ENCODE measurements at places on chromosomes 2 and 18.

GRCh38 chr2:21515903-21516302 lies 392.1 kb downstream of the TDRD15 start:
- DNase-seq: peak; percentile 16

- peak; percentile 51 for DNase-seq
Observed at GRCh38 chr2:231800493-231801091, 14.3 kb downstream of the COPS7B start.

GRCh38 chr2:28681606-28682005 lies 70.0 kb upstream of the PPP1CB start:
- DNase-seq: no peak

- DNase-seq: no peak
Observed at GRCh38 chr18:75307530-75307929, 96.9 kb downstream of the TSHZ1 start.

- DNase-seq: no peak
Observed at GRCh38 chr2:147030966-147031720, 813.7 kb upstream of the ACVR2A start.

DNA sequence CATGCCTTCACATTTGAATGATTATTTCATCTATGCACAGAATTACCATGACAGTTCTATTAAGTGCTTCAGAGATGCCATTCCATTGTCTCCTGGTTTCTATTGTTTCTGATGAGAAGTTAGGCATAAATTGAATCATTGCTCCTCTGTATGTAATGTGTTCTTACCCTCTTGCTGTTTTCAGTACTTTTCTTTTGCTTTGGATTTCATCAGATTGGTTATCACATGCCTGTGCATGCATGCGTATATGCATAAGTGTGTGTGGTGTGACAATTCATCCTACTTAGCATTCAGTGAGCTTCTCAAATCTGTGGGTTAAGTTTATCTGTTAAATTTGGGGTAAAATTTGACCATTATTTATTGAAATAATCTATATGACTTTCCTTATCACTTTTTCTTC lies 263.3 kb upstream of the RND3 start:
- no peak for DNase-seq

DNA sequence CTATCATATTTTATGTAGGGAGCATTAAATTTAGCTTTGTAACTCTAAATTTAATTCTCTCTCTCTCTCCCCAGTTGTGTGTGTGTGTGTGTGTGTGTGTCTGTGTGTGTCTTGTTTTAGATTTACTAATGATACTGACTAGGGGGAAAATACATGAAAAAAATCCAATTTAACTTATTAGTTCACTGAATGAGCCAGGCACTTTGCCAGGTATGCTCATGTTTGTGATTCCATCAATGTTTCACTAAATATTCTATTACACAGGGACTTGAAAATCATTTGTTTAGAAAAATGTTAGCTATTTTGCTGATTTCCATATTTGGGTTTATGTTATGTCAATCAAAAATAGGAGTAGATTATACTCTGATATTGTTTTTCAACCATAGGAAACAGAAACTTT lies 203.7 kb upstream of the ZNF804A start:
- no peak for DNase-seq

DNA sequence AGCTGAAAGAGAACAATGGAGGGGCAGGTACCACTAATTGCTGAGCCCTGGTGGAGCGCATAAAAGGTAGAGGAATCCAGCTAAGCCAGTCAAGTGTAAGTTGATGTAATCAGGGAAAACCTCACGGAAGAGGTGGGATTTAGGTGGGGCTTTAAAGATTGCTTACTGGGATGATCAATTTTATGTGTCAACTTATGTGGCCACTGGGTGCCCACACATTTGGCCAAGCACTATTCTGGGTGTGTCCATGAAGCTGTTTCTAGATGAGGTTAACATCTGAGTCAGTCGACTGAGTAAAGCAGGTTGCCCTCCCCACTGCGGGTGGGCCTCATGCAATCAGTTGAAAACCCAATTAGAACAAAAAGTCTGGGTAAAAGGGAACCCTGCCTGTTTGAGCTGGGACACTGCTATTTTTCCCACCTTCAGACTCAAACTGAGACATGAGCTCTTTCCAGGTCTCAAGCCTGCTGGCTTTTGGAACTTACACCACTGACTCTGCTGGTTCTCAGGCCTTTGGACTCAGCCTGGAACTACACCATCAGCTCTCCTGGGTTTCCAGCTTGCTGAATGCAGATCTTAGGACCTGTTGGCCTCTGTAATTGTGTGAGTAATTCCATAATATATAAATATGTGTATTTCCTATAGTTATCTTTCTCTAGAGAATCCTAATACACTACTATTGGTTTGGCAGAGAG lies 67.3 kb downstream of the MYO5B start:
- no peak for DNase-seq

- DNase-seq: no peak
Observed at GRCh38 chr2:200310545-200310971, 4.1 kb downstream of the SPATS2L start.

DNA sequence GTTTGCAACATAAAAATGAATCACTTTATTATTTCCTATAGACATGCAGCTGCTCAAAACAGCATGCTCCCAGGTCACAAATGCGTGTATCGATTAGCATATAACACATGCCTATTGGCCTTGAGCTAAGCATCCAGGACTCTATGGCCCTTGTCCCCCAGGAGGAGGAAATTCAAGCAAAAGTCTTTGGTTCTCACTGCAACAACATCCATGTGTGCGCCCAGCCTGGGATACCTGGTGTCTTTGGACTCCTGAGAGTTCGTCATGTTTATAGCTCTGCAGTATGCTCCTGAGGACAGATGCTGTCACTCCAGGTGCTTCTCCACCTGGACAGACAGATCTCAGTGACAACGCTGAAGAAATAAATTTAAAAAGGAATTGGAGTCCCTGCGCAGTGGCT lies 284.6 kb downstream of the PHLPP1 start:
- DNase-seq: no peak

- no peak for DNase-seq
Observed at GRCh38 chr18:24342347-24342746, 55.3 kb downstream of the OSBPL1A start.

DNA sequence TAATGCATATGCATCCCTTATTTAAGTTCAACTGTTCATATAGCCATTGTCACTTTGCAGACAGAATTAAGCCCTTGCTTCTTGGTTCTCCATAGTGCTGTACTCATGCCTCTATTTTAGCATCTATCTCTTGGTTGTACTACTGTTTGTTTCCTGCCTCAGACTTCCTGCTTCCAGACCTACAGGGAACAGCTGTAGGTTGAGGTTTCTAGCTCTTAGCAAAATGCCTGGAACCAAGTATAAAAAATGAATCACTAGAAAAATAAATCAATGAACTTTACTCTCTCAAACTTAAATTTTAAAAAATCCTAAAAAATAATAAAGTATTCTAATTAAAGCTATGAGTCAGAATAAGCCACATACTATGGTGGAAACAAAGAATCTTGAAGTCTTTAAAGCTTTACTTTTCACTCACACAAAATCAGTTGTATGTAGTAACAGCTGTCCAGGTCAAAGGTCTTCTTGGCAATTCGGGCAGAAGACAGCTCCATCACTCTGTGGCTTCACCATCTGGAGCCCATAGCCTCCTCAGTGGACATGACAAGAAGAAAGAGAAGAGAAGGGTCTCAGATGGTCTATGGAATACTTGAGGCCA lies 1228.1 kb upstream of the GYPC start:
- no peak for DNase-seq

GRCh38 chr2:43993437-43993836 lies 2.4 kb downstream of the LRPPRC start:
- DNase-seq: no peak

DNA sequence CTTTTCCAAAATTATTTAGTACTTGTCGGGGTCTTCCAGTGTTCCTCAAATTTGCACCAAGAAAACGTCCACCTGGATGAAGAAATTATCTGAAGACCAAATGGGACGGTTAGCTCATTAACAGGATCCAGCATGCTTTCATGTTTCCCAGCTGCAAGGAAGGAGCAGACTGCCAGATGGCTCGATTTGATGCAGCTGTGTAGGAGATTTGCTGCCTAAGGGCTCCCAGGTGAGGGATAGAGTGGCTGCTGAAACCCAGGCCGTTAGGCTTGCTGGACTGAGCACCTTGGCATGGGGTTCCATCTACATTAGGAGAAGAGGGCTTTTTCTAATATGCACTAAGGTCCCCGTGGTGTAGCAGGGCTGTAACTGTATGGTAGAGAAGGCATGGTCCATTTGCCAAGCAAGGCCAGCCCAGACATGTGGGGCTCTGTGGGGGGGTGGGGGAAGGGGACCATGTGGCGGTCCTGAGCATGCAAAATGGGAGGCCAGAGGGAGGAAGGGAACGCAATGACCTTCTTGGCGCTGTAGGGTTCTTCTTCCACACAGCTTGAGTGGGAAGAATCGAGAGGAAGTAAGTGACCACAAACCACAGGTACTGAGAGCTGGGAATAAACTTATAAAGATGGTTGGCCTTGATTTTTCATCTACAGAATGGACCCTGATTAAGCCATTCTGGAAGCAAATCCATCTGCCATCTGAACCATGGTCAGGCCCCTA lies 144.0 kb downstream of the TMEM163 start:
- no peak for DNase-seq

DNA sequence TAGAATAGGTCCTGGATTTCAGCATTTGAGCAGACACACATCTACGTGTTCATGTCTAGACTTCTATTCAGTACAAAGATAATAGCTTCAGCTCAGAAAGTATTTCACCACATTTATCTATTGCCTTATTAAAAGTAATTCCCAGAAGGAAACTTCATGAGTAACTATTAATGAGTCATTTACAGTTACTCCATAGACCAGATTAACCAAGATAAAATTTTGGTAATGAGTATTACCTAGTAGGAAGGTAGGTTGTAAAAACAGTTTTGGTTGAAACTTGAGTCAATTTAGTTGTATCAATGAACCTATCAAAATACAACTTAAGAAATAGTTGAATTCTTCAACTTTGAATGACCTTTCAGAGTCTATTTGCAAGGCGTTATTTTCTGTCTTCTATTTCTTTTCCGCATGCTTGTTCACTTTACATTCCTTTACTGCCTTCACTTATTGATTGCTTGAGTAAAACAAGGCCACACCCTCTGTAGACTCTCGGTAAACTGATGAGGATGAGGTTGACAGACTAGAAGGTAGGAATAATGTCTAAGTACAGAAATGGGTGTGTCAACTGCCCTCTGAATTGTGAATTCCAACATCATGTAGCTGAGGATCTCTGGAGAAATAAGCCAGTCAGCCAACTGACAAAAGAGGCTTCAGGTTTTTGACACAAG lies 1165.6 kb upstream of the ZEB2 start:
- no peak for DNase-seq

- DNase-seq: peak; percentile 28
Observed at GRCh38 chr2:237935740-237936452, 30.9 kb upstream of the UBE2F start.

GRCh38 chr2:32647180-32647651 lies 19.4 kb downstream of the TTC27 start:
- no peak for DNase-seq

GRCh38 chr2:73176205-73176880 lies 26.0 kb upstream of the NOTO start:
- peak; percentile 66 for DNase-seq

- DNase-seq: no peak
Observed at GRCh38 chr2:161964160-161964559, 109.9 kb downstream of the DPP4 start.

- no peak for DNase-seq
Observed at GRCh38 chr2:89845532-89845931, 1154.1 kb downstream of the RPIA start.

- no peak for DNase-seq
Observed at GRCh38 chr2:50722776-50723175, 309.2 kb downstream of the NRXN1 start.

- DNase-seq: no peak
Observed at GRCh38 chr2:54574107-54574859, 118.2 kb downstream of the SPTBN1 start.

- no peak for DNase-seq
Observed at GRCh38 chr2:101140978-101141655, 10.1 kb downstream of the TBC1D8 start.

GRCh38 chr2:62363166-62363565 lies 142.8 kb downstream of the TMEM17 start:
- no peak for DNase-seq

- no peak for DNase-seq
Observed at GRCh38 chr18:21803495-21803894, 62.9 kb downstream of the MIB1 start.

- DNase-seq: no peak
Observed at GRCh38 chr2:219505585-219505984, 6.9 kb downstream of the GMPPA start.

- DNase-seq: no peak
Observed at GRCh38 chr2:184004948-184005672, 593.2 kb upstream of the ZNF804A start.

GRCh38 chr2:36697424-36698066 lies 1.0 kb downstream of the VIT start:
- no peak for DNase-seq

GRCh38 chr18:48884771-48885170 lies 66.0 kb downstream of the SMAD7 start:
- DNase-seq: no peak

DNA sequence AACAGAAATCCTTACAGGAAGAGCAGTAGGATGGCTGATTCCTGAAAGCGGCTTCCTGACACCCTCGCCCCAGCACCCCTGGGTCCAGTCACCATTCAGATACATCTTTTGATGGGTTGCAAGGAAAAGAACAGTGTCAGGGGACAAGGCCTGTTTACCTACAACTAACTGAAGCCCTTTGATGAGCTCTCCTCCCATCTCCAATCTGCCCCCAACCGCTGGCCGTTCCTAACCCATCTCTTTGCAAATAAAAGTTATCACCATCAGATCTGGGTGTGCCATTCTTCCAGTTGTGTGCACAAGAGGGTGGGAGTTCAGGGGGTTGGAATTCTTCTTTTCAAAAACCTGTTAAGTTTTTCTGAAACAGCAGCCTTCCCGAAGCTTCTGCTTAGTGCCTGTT lies 48.9 kb downstream of the ARL4C start:
- DNase-seq: no peak

DNA sequence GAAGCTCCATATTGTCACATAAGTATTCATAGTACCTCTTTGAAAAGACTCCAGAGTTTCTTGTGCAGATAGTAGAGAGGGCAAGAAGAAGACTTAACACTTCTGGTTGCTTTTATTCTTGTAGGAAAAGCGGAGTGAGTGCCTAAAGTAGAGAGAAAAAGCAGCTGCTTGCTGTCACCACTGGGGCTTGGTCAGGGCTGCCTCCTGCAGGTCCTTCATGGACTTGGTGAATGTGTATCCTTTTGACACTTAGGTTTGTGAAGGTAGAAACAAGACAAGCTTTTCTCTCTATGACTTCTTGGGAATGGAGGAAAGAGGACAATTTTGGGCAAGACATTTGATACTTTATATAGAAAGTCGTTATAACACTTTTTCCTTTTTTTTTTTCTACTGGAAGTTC lies 312.8 kb upstream of the FANCL start:
- DNase-seq: peak; percentile 56

DNA sequence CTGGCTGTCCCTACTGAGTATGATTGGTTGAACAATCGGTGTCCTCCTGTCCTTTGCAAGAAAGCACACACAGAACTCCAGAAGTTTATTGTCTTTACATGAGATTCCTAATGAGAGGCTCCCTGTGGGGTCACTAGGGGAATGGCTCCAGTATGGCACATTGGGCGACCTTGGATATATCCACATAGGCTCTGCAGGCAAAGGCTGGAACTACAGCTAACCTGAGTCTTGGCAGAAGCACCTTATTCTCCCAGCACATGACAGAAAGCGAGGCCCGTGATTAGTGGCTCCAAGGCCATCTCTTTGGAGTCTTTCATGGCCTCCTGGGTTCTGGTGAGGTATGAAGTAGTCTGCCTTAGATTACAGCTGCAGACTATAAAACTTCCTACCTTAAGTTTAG lies 49.0 kb downstream of the ZDBF2 start:
- peak; percentile 35 for DNase-seq
